NCI-H2171 (cell line): ENCODE measurements at places on chromosomes 16 and 17.

DNA sequence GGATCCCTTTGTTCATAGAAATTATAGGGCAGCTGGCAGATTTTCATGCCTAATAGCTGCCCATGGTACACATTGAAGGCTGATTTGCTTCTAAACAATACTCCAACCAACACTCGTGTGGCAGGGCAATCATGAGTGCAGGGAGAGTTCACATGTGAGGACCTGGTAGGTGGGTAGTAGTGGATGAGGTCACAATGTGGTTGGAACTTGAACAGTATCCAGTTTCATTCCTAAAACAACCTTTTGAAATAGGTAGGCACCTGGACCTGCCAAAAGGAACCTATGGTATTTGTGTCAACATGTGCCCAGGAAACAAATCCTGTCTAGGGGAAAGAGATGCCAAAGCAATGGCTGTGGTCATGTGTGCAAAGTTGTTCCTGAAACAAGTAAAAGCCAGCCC lies 32.8 kb downstream of the CCL4 start:
- no peak for DNase-seq

DNA sequence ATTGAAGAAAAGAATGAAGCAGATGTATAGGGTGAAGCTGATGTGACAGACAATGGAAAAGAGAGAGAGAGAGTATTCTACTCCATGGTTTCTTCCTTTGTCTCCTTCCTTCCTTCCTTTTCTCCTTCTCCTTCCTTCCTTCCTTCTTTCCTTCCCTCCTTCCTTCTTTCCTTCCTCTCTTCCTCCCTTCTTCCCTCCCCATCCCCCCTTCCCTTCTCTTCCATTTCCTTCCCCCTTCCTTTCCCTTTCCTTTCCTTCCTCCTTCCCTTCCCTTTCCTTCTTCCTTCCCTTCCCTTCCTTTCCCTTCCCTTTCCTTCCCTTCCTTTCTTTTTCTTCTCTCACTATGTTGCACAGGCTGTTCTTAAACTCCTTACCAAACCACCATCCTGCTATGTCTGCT lies 55.7 kb upstream of the GPR139 start:
- DNase-seq, result no peak

- DNase-seq, result peak; percentile 68
Measured at GRCh38 chr16:85461814-85462713, 151.1 kb upstream of the GSE1 start.

- DNase-seq, result no peak
Measured at GRCh38 chr17:57982452-57983170, 5.4 kb downstream of the VEZF1 start.

DNA sequence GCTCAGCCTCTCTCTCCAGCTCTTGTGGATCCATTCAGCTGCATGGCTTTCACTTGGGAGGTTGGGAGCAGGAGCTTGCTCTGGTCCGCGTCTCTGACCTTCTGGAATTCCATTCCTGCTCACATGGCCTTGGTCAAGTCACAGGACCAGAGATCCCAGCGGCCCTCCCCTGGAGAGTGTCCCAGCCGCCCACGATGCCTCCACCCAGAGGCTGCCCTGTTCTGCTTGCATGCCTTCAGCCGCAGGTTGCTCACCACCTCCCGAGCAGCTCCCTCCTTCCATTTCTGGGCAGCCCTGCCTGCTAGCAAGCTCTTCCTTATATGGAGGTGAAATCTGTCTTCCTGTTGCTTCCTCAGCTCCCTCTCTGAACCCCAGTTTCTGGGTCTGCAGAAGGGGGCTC lies 32.6 kb downstream of the RAI1 start:
- no peak for DNase-seq

- no peak for DNase-seq
Measured at GRCh38 chr17:56648806-56649205, 55.3 kb downstream of the NOG start.

- DNase-seq, result no peak
Measured at GRCh38 chr17:63381101-63381729, 64.9 kb downstream of the CYB561 start.

GRCh38 chr16:22092143-22092933 lies at the start of gene VWA3A:
TSS of gene VWA3A (plus strand) at chr16:22092541. CDS start at chr16:22092638, 97 bp downstream.
- no peak for DNase-seq

- no peak for DNase-seq
Measured at GRCh38 chr17:80002690-80003490, 32.8 kb downstream of the TBC1D16 start.

DNA sequence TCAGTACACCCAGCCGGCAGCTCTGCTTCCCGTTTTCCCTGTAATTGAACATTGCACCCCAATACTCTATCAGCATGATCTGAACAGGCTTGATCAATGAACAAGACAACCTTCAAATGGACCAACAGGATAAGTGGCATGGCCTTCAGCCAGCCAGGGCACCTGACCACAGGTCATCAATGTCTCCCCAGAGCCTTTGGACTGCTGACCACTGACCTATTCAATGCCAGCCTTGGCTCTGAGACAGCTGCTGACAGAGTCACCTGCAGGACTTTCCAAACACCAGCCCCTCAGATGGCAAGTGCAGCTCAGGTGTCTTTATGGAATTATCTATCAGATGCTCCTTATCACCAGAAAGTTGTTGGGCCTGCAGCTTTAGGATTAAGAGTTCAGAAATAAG lies 462.9 kb upstream of the ASIC2 start:
- no peak for DNase-seq

DNA sequence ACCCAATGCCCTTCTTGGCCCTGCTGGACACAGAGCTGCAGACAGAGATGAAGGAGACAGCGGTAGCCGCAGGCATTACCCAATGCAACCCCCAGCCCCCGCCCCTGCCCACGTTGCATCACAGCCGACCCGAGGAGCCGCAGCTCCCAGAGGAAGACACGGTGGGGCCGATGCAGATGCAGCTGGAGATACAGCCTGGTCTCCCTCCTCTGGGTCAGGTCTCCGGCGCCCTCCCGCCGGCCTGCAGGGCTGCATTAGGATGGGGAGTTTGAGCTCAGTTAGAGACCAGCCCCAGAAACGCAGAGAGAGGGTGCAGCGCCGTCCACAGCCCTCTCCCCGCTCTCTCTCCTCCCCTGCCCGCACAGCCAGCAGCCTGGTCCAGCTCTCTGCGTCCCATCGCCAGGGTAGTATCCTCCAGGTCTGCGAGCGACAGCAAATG lies 19.4 kb upstream of the UBE2I start:
- DNase-seq, result no peak

DNA sequence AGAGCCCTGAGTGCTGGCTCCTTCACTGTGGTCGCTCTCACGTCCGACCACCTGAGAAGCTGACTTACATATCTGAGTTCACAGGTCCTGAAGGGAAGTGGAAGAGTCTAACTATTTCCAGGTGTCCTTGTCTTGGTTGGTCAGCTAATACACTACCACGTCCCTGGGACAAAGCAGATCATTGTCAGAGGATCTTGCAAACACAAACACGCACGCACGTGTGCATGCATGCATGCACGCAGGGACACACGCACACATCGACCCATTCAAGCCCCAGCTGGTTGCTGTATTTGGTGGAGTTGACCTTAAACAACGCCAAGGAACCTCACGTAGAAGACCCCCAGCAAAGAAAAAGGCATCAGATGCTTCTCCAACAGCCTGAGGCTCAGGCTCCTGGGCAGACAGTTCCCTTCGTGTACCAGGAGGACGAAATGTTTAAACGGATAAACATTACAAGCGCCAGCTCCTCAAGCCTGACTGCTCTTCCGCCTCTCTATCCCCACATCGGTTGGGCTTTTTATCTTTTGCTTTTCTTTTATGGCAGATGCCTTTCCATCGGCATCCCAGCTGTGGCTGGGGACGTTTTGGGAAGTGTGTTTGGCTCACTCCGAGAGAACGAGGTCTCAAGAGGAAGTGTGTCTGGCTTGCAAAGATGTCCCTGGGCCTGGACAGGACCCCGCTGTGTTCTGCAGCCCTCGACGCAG lies 95.8 kb downstream of the TBC1D16 start:
- no peak for DNase-seq

- no peak for DNase-seq
Measured at GRCh38 chr17:77329741-77330531, 189.2 kb downstream of the SEC14L1 start.

DNA sequence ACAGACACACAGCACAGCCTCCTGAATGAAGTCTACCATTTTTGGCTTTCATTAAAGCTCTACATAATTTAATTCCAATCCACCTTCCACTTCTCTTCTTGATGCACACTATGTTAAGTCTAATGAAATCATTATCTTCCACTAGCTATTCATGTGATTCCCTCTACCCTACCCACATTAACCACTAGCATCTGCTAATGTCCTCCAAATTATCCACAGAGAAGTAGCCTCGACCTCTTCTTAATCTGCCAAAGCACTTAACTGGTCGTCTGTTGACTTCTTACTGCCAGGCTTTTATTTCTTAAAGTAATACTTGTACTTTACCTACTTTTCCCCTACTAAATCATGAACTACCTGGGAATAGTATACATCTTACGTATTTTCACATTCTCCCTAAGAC lies 91.8 kb downstream of the NCOR1 start:
- no peak for DNase-seq

GRCh38 chr16:22785552-22785951 lies 28.4 kb upstream of the HS3ST2 start:
- DNase-seq, result no peak

- DNase-seq, result no peak
Measured at GRCh38 chr16:71542377-71542776, 16.2 kb downstream of the CHST4 start.

DNA sequence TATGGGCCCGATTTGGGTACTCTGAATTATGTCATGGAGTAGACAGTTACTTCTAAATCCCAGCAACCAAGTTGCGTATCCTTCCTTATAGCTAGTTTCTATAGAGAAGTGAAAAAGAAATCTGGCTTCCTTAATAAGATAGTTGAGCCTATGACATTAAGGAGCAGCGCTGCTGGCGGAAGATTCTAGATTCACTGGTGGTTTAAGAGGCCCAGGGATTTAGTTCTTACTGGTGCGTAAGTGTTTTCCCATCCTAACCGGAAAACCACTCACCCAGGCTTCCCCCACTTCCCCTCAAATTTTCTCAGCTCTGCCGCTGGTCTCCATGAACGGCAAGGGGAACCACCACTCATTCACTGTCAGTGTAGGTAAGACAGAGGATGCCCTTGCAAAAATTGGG lies 230.4 kb downstream of the CPPED1 start:
- DNase-seq, result no peak

- no peak for DNase-seq
Measured at GRCh38 chr17:3440451-3440850, 6.8 kb upstream of the OR1E2 start.

DNA sequence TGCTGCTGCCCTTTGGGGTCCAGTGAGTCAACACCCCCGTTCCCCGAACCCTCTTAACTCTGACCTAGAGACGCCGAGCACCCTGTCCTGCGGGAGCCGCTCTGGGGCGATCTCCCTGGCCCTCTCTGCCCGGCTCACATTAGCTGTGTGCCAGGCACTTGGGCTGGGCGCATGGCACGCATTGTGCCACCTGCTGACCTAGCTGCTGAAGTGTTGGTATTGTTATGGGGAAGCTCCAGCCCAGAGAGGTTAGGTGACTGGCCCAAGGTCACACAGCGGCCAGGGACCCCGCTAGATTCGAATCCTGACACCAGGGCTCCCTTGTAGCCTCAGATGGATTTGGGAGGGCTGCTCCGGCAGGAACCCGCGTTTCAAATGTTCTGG lies 1.1 kb downstream of the HSD17B1 start:
- DNase-seq, result no peak

DNA sequence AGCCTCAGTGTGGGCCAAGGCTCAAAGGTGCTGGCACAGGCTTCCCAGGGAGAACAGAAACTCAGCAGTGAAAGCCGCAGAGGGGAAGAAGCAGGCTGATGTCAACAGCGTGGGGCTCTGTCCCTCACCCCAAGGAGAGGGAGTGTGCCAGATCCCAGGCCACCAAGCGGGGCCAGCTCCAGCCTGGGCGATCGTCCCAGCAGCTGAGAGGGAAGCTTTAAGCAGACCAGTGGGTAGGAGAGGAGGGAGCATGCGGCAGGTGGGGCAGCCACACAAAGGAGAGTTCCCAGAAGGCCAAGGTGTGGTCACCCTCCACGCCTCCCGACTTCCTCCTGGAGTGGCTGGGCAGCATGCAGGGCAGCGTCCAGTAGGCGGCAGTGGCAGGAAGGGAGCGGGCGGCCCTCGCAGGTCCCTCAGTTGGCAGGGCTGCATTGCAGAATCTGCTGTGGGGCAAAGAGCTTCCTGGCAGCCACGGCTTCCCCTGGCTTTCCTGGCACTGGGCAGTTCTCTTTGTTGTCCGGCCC lies 6.0 kb downstream of the SYNGR2 start:
- DNase-seq, result no peak

DNA sequence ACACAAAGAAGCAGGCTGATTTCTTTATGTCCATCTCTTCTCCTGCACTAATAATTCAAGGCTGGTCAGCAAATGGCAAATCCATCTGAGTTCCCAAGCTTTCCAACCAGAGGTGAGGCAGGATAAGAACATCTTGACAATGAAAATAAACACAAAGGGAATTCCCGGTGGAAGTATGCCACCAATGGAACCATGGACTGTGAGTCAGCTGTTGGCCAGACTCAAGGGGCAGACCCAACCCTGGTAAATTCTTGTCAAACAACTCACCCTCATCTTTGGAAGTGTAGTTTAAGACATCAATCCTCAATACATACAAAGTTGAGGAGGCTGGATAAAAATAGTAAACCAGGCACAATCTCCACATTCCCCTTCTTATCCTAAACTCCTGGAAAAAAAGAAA lies 74.3 kb upstream of the CES5A start:
- no peak for DNase-seq

GRCh38 chr17:82926081-82926480 lies 86.3 kb upstream of the ZNF750 start:
- DNase-seq, result no peak

DNA sequence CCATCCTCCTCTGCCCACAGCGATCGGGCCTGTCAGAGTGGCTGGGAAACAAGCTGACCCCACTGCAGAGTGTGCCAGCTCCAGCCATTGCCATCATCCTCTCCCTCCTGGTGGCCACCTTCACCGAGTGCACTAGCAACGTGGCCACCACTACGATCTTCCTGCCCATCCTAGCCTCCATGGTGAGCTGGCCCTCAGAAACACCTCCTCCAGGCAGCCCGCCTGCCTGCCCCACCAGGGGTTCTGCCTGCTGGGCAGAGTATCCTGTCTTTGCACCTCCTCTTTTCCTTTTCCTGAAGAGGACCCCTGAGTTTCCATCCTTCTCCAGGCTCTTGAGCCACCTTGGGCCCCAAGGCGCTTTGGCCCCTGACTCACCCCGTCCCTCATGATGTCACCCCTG lies 10.5 kb upstream of the FOXN1 start:
- no peak for DNase-seq

DNA sequence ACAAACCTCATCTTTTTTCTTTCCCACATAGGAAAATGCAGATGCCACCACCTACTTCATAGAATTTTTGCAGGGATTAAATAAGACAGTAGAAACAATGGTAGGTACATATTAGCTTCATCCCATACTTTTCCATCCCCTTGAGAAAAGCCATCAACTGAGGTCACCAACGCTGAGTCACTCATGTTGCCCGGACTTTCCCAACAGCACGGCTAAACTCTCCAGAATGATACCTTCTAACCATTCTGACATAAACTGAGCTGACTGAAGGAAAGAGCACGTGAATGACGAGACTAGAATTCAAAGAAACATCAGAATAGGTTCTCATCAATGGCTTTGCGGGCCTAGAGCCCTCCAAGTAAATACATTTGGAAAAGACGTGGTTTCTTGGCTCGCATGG lies 146.0 kb upstream of the RCVRN start:
- DNase-seq, result no peak

- no peak for DNase-seq
Measured at GRCh38 chr17:39871801-39872200, 3.8 kb downstream of the ZPBP2 start.

- no peak for DNase-seq
Measured at GRCh38 chr17:40497695-40498094, 3.7 kb downstream of the TNS4 start.

GRCh38 chr16:55370762-55371482 lies 46.9 kb downstream of the IRX6 start:
- DNase-seq, result no peak

- DNase-seq, result no peak
Measured at GRCh38 chr16:75246504-75247205, 4.8 kb downstream of the BCAR1 start.
